ENCODE measurements at places on chromosomes 16 and 17.

DNA sequence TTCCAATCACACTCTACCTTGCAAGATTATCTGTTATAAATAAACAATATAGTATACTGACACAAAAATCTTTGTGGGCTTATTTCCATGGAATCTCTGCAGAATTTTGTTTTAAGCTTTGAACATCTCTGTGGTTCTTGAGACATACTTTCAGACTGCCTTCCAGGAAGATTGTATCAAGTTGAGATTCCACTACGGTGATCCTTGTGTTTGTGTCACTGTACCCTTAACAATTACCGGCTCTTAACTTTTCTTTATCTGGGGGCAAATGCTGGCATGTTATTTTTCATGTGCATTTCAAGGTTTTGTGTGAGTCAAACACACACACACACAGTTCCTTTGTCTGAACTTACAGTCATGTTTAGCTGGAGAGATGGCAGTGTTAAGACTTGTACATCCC lies 472.7 kb upstream of the HSBP1 start:
- DNase-seq: no peak

GRCh38 chr17:79811011-79811867 lies 14.4 kb upstream of the CBX8 start:
- no peak for DNase-seq

DNA sequence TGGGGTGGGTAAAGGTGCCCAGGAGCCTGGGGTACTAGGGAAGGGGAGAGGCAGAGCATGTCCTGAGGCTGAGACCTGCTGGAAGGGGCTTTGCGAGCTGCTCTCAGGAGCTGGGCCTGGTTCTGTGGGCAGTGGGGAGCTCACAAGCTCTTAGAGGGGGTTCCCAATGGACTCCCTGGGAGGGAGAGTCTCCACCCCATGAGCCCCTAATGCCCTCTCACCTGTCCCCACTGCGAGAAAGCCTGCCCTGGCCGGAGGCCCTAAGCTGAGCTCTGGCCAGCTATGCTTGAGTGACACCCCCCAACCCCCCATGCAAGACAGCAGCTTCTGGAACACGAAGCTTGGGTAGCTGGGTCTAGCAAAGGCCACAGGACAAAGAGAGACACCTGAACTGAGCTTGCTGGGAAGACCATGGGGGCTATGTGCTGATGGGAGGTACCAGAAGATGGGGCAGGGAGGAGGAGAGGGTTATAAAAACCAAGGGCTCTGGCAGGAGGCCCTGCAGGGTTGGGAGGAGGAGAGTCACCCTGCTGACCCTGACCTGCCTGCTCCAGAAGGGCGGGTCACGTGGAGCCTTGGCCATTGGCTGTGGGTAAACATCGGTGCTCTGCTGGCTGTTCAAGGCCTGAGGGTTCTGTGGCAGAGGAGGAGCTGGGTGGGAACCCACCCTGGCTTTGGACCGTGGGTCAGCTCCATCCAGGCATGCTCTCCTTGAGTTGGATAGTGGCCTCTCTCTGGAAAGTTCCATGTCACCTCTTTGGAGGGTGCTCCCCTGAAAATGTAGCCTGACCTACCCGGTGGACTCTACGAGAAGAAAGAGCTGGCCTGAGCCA lies 106.7 kb downstream of the RAB11FIP4 start:
- no peak for DNase-seq

DNA sequence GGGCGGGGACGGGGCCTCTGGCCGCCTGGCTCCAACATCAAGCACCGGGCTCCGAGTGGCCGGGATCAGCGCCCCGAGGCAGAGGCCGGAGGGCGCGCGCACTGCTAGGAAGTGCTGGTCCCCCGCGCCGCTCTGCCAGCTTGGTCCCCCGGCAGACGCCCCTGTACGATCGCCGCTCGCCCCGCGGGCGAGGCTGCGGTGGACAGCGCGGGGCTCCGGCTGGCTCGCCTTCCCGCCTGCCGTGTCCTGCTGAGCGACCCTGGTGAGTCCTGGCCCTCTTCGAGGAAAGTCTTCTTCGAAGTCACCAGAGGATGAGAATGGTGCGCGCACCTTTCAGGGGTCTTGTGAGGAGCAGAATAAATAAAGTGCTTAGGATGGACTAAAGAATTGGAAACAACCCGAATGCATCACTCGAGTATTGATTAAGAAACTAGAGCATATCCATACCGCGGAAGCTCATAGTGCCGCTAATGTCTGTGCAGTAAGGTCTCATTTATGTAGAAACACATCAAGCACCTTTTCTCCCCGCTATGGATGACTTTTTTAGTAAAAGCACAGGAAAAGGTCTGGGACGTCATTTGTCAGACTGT lies 392 bp downstream of the ZNF213 start:
- no peak for DNase-seq

DNA sequence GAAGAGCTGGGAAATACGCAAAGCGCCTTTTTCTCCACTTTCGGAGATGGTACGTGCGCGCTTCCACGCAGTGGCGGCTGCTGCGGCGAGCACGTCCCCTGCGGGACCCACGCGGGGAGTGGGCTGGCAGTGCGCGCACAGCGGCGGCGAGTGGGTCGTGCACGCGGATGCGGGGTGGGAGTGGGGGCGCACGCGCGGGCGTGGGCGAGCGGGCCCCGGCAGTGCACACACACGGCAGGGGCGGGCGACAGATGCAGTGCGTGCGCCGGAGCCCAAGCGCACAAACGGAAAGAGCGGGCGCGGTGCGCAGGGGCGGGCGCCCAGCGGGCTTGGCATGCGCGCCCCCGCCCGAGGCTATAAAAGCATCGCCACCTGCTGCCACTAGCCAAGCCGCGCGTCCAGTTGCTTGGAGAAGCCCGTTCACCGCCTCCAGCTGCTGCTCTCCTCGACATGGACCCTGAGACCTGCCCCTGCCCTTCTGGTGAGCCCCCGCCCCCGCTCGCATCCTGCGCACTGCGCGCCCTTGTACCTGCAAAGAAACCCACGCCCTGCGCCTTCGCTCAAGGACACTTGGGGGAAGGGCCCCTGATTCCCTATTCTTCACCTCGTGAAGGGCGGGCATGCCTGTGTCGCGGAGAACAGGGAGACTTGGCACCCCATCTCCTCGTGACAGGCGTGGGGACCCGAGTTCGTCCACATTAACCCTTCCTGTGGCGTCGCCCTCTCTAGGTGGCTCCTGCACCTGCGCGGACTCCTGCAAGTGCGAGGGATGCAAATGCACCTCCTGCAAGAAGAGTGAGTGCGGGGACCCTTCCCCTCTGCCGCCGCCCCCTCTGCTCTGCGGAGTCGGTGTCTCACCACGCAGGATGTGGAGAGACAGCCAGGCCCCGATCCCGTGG lies at the start of gene MT3:
Gene MT3, plus strand, starts transcription at position 388 of the 899 bp plus-strand sequence. Its CDS starts 63 bp downstream, at position 451.
- DNase-seq: no peak

DNA sequence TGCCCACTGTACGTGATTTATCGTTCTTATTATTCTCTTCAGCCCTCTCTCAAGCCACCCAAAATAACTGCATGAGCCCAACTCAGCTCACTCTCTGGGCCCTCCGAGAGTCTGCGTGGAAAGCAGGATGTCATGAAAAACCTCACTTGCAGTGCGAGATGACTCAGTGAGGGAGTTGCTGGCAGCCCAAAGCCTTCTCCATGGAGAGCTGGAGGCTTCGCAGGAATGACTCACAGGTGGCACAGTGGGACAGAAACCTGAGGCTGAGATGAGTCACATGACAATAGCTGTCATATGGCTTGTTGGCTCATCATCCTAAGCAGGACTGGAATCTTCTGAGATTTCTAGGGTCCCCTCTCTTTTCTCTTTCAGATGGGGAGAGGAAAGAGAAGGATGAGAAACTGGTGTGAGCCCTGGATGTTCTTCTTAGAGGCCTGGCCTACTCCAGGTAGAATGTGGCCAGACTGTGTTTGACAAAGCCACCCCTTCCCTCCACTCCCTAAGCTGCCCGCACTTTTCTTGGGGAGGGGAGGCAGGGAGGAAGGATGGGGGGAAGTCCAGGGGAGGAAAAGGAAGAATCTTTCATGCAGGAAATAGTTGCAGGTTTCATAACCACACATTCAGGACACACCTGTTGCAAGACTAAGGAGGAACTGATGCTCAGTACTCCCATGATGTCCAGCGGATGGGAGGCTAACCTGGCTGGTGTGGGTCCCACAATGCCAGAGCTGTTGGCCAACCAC lies 160.6 kb upstream of the RPL38 start:
- DNase-seq: no peak

DNA sequence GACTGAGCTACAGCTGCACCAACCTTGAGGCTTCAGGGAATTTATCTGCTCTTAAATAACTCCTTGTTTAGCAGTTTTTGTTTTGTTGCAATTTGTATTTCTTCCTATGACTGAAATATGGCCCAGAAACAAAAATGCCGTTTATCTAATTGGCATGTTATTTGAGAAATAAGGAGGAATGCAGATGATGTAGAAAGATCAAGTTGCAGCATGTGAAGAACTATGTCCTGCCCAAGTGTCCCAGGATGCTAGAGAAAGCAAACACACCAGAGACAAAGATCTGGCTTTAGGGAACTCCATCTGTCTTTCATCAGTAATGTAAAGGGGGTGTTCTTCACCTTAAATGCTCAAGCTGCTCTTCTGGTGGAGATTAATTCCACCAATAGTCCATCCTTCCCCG lies 29.7 kb downstream of the USP31 start:
- no peak for DNase-seq

- DNase-seq: no peak
These were observed 381 bp downstream of the CTNS start for GRCh38 chr17:3636908-3637373.

DNA sequence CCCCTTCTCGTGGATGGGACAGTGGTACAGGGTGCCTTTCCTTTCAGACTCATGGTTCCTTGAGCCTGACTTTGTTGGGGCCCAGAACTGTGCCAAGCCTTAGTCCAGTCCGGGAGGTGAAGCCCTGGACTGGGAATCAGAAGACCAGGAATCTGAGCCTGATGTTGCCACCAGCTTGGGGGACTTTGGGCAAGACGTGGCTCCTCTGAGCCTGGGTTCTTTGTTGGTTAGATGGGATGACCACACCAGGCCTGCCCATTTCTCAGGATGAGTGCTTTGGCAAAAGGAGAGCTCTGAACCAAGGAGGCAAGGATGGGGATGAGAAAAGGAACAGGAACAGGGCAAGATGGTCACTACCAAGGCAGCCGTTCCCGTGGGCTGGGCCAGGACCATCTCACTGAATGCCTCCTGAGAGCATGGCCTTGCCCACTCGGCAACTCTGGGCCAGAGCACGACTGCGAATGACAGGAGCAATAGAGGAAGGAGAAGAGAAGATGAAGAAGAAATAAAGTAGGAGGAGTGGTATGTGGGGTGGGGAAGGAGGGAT lies 32.5 kb downstream of the PITPNM3 start:
- no peak for DNase-seq

- DNase-seq: no peak
These were observed 390.1 kb downstream of the ZFHX3 start for GRCh38 chr16:72657791-72658190.

DNA sequence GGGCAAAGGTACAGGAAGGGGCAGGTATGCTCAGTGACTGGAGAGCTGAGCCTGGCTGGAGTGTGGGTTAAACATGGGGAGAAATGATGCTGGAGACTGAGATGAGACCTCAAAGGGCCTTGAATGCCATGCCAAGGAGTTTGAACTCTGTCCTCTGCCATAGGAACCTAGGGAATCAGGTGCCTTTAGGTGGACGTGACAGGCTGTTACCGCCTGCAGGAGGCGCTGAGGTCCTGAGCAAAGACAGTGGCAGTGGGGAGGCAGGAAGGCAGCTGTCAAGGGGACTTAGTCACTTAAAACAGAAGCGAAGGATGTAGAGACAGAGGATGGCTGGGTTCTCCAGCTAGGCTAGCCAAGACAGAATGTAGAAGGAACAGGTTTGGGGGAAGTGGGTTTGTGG lies 9.1 kb downstream of the PSMB3 start:
- no peak for DNase-seq

DNA sequence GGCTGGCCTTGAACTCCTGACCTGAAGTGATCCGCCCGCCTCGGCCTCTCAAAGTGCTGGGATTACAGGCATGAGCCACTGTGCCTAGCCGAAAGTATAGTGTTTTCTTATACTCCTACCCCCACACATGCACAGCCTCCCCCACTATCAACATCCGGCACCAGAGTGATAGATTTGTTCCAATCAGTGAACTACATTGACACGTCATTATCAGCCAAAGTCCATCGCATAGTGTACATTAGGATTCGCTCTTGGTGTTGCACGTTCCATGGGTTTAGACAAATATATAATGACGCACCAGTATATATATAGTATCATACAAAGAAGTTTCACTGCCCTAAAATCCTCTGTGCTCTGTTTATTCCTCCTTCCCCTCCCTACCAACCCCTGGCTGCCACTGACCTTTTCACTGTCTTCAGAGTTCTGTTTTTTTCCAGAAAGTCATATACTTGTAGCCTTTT lies 11.9 kb upstream of the TM4SF5 start:
- no peak for DNase-seq

- no peak for DNase-seq
These were observed 13.6 kb upstream of the WFDC1 start for GRCh38 chr16:84281074-84281473.

DNA sequence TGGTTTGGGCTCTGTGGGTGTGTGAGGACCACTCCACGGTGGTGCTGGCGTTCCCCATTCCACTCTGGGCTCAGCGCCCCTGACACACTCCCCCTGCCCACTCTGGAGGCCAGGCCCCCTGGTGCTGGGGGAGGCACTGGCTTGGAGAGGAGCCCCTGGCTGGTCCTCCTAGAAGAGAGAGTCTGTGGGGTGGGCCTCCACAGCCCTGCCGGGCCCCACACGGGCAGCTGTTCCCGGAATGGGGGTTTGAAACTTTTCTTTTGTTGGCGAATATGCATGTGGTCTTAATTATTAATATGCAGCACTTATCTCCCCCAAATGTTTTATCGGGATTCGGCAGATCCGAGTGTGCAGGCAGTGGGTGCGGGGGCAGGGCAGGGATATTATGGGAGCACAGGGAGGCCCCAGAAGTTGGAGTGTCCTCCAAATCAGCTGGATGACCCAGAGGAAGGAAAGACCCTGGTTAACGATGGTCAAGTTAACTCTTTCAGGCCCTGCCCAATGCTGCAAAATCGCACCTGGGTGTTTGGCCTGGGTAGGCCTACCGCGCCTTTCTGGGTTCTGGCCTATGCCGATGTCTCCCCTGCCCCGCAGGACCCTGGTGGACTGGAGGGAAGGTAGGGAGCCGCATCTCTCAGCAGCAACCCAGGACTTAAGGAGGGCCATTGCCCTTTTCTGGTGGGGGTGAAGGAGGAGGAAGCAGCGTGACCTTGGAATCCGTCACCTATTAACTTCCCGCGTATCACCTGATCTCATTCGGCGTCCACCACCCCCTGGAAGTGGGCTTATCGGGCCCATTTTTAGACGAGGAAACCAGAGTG lies 36.0 kb downstream of the TMEM235 start:
- no peak for DNase-seq
